ENCODE measurements at places on chromosomes 5 and 9.

DNA sequence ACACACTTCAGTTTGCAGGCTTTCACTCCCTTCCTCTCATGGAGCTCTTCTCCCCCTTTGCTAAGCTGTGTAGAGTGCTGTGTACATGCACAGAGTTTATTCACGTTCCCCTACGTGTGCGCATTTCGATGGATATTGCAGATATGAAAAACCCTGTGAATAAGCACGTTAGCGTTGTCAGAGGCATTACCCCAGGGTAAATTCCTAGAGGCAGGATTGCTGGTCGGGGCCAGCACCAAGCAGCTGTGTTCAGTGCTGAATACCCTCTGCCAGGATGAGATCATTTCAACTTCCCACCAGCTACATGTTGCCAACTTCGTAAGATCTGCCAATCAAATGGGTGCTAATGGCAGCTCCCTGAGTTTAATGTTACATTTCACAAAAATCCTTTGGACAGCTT lies 172.3 kb upstream of the PPP1R26 start:
- no peak for DNase-seq

- DNase-seq = no peak
Observed at GRCh38 chr5:170479484-170479883, 24.3 kb upstream of the KCNIP1 start.

GRCh38 chr5:119949426-119949999 lies 320.2 kb downstream of the FAM170A start:
- DNase-seq = no peak

GRCh38 chr5:151925340-151925739 lies 689 bp upstream of the GLRA1 start:
- no peak for DNase-seq

GRCh38 chr5:146048994-146049703 lies 56.2 kb downstream of the PLAC8L1 start:
- DNase-seq = peak; percentile 89

GRCh38 chr9:134943836-134944235 lies 26.1 kb upstream of the FCN1 start:
- no peak for DNase-seq

- no peak for DNase-seq
Observed at GRCh38 chr9:34085581-34086500, 37.2 kb upstream of the UBAP2 start.

GRCh38 chr5:91777671-91778070 lies 394.6 kb upstream of the ARRDC3 start:
- no peak for DNase-seq

GRCh38 chr5:29993286-29993685 lies 1200.2 kb upstream of the CDH6 start:
- DNase-seq = peak; percentile 71

DNA sequence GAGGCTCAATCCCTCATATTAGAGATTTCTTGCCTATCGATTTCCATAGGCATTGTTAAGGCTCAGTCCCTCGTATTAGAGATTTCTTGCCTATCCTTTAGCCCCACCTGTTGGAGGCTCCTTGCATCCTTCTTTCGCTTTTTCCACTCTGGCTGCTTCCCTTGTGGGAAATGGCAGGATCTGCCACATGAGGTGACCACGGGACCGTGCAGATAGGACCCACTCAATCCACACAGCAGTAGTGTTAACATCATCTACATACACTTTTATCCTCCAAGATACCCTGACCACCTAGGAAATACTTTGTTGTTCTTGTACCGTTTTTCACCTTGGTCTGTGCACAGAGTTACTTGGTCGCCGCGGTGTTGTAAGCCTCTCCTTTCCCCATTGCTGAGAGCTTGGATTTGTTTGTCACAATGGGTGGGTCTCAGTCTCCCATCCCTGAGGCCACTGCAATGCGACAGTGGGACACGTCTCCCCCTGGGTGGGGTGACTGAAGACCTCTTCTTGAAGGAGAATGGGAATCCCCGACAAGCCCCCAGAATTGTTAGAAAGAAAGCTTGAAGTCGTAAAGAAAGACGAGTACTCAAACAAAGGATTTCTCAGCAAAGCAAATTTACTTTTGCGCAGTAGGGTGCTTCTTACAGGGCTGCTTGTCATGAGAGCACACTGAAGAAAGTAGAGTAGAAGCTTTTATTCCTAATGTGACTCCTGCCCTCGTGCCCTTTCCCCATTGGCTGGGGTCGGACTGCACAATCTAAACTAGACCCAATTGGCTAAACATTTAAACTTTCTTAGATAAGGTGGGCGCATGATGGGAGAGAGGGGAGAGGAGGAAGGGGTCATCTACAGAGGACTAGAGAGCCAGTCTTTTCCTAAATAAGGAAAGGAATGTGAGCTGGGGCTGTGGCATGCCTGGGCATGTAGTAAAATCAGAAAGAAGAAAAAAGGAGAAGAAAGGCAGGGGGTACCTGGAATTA lies 19.8 kb downstream of the IFT74 start:
- DNase-seq = peak; percentile 73

DNA sequence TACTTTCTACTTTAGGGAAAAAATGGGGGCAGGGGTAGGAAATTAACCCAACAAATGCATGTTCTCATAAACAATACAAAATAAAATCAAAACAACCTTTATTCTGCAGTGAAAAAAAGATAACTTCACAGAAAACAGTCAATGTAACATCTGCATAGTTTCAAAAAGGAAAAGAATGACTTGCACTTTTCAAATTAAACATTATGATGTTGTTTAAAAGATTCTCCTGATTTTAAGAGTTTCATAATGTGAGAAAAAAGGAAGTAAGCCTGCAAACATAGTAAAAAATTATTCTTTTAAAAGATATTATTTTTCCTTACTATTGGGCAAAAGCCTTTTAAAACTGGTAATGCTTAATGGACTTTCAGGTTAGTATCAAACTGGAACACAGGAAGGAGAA lies 7.6 kb downstream of the C9orf72 start:
- peak; percentile 50 for DNase-seq

DNA sequence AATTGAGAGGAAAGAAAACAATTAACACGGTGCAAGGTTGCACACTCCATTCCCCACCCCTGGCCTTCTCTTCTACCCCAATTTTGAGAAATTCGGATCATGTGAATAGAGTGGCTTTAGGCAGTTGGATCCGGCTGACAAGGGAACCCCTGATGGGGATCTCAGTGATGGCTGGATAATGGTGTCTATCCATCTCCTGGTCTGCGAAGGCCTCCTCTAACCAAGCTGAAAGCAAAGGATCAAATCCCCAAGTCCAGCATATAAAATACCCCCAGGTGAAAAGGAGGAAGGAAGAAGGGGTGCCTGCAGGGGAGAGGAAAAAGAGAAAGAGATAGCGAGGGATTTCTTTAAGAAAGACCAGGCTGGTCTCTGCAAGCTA lies 16.0 kb downstream of the NR2F1 start:
- no peak for DNase-seq

GRCh38 chr5:33423018-33423630 lies 17.6 kb upstream of the TARS1 start:
- DNase-seq = peak; percentile 66

GRCh38 chr5:170092455-170093101 lies 13.1 kb upstream of the FOXI1 start:
- peak; percentile 37 for DNase-seq

DNA sequence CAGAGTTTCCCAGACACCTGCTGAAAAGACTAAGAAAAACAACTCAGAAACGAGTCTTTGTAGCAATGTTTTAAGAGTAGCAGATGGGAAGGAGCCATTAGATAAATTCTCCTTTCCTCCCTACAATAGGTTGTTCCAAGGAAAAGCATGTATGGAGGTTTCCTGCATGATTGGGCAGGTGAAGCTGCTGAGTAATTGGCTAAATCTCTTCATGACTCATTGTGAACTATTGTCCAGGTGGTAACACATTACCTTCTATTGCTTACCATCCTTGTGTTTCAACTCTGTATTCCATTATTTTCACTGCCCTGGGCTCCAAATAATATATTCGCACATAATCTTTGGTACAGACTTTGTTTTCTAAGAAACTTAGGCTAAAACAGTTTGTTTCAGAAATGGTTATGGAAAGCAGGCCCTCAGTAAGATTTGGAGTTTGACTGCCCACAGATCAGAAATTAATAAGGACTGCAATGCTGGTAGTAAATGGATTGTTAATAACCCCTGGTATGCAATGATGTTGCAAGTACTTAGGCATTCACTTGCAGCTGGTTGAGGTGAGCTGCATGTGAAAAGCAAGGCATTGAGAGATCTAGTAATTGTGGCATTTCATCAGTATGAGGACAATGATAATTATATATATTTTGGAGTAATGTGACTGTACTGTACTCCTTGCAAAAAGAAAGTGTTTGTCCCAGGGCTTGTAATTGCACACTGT lies 281.4 kb upstream of the VLDLR start:
- no peak for DNase-seq

DNA sequence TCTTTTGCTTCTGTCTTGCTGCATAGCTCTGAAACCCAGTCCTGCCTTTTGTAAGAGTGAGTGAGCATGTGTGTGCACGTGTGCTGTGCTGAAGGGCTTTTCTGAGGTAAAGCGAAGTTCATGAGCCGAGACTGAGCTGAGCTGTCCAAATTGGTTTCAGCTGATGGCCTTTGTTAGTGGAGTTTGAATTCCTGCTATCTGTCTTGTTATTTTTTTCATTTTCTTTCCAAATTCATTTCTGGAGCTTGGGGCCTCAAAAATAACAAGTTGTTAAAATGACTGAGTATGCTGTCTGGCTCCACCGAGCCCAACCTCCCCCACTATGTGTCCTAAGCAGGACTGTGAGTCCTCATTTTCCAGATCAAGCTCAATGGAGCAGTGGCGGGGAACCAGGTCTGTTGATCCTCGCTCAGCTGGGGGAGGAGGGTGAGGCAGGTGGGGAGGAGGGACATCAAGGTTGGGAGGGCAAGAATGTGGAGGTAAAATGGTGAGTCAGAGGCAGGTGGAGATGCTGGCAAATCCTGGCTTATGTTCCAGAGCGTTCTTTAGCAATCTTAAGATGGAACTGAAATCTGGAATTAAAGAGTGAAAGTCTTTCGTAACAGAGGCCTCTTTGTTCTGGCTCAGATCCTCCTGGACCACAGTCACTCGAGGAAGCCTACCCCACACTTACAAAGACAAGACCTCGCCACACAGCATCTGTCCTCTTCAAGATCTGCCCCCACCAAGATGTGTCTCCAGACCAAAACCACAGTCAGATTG lies 63.9 kb downstream of the SREK1 start:
- no peak for DNase-seq

- DNase-seq = peak; percentile 80
Observed at GRCh38 chr5:108953940-108954339, 206.2 kb downstream of the FER start.

GRCh38 chr9:120983259-120983837 lies 56.8 kb upstream of the TRAF1 start:
- no peak for DNase-seq

- DNase-seq = no peak
Observed at GRCh38 chr5:53369681-53370080, 110.7 kb upstream of the FST start.

DNA sequence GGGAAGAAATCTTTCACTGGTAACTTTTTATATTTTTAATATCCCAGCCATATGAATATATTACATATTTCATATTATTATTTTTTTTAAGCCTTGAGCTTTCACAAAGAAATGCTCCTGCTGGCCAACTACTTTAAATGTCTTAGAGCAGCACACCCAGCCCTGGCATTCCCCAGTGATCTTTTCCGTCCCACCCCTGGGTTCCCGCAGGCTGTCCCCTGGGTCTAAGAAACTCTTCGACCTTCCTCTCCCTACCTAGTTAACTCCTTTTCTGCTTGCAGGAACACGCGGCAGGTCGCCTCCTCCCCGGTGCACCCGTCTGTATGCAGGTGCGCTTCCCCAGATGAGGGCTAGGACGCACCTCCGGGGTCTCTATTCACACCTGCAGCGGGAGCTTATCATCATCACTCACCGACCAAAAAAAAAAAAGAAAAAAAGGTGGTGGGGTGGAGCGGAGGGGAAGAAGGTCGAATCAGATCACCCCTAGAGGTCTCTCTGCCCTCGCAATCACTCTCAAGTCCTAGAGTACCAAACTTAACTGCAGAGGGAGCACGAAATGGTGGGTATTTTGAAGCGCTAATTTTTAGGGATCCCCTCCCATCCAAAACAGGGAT lies 696 bp downstream of the ZFP62 start:
- DNase-seq = peak; percentile 89

GRCh38 chr5:73274121-73274520 lies 101.1 kb downstream of the TMEM174 start:
- DNase-seq = no peak

DNA sequence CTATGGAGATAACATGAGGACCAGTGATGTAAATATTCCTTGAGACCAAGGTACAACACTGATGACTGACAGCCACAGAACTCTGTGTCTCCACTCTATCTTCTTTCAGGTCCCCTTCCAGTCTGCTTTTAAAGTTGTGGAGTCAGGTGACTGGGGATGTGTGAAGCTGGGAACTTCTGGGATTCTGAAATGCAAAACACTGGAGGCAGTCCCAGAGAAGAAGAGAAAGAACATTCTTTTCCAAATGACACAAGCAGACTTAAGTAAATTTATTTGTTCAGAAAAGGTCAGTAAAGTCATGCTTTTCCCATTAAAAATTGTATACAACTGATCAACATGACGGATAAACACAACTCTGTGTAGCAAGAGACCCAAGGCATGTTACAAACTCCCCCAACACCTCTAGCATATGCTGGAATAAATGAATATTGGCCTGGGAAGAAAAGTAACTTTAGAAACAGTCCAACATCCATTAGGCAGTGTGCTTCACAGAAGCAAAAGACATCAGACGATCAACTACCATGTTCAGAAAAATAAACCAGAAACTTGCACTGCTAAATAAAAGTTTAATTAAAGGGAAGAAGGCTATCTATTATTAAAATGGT lies 92.4 kb upstream of the IFNK start:
- no peak for DNase-seq

- no peak for DNase-seq
Observed at GRCh38 chr9:2120926-2121689, 106.0 kb downstream of the SMARCA2 start.

- peak; percentile 90 for DNase-seq
Observed at GRCh38 chr9:749716-750115, 91.8 kb upstream of the DMRT1 start.
